ENCODE measurements at places on chromosomes 7 and 10.
A peak's percentile ranks its signal among the peaks of the same experiment; 100 is the strongest.

DNA sequence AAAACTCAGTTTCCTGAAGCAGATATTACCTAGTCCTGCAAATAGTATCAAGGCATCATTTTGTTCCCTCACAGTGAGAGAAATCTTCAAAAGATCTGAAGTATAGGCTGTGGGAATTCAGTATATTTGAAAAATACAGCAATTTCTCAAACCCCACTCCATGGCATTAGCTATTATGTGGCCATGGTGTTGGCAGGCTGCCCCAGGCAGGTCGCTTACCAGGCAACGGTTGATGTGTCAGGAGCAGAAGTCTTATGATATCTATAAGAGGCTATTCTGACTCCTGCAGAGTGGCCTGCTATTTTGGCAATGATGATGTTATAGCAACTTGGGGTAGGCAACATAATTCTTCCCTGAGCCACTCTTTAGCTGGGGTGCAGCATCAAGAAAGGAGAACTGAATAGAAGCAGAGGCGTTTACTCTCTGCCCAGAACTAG, 187.9 kb downstream of the PLXDC2 start:
- DNase-seq: peak; percentile 13

DNA sequence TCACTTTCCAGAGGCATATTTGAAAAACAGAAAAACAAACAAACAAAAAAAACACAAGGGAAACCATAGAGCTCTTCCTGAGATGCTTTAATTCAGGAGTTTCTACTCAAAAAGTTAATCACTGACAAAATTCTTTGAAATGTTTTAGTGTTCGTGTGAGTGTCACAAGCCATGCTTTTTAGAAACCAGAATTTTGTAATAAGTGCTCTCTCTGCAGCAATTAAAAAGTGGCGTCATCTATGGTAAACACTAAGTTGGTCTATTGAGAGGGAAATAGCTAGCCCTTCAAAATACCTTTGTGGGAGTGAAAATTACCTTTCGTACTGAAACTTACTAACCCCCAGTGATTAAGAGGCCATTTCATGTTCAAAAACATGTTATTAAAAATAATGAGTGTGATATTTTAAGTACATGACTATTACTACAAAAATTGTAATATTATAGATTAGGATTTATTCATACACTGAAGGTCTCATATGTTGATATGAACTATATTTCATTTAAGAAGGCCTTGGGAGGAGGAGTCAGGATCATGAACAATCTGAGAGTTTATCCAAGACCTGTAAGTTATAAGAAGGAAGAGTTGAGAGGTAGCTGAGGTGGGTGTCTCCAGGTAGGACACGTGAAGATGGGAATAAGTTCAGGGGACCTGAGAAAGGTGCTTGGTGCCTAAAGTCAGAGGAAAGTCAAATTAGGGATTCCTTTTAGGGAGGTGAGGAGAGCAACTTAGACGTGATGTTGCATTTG, 94.6 kb downstream of the PPP1R9A start:
- DNase-seq: no peak

DNA sequence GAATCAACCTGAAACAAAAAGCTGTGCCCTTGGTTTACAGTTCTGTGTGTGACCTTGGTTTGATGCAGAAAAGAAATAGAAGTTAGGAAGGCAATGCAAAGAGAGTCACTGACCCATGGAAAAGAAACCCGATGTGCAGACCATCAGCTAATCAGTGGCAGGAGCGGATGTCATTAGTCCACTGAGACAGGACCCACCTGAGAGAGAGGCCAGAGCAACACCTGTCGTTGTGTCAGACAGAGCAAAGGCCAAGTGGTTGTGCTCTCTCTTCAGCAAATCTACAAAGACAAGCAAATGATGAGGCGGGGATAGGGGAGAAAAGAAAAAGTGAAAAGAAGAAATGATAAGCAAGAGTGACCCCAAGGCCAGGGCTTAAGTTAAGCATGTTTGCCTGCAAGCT, 8.7 kb downstream of the GAD2 start:
- DNase-seq: no peak

DNA sequence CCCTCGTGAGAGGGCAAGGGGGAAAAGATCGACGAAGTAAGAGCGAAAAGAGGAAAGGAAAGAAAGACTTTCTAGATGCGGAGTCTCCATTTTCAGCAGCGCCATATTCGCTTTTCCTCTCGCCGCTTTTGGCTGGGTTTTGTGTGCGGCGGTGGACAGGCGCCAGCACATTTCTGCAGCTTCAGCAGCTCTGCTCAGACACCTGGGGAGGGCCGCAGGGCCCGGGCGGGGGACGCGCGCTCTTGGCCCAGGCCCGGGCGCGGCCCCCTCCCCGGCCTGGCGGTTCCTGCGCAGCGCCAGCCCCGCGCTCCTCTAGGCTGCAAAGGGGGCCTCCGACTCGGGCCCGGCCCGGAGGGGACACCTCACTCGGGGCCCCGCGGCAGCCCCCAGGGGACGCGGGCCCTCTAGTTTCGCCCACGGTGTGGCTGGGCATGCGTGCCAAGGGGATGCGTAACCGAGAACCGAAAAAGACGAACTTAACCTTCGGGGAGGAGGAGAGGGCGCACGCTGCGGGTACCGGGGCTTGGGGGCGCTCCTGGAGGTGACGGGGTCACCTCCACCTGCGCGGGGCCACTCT, 34.5 kb upstream of the EBLN1 start:
- no peak for DNase-seq

GRCh38 chr7:106994833-106995232, 49.7 kb upstream of the PRKAR2B start:
- DNase-seq: no peak

DNA sequence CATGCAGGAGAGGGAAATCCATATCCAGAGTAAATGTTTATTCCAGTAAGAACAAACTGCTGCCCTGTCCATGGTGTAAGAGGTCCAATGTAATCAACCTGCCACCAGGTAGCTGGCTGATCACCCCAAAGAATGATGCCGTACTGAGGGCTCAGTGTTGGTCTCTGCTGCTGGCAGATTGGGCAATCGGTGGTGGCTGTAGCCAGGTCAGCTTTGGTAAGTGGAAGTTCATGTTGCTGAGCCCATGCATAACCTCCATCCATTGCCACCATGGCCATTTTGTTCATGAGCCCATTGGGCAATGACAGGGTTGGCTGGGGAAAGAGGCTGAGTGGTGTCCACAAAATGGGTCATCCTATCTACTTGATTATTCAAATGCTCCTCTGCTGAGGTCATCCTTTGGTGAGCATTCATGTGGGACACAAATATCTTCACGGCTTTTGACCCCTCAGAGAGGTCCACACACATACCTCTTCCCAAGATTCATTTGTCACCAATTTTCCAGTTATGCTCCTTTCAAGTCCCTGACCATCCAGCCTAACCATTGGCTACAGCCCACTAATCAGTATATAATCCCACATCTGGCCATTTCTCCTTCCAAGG, 23.3 kb upstream of the PAPSS2 start:
- no peak for DNase-seq

Measured in GM12864 (cell line).